SK-N-DZ (cell line): ENCODE measurements at places on chromosomes 1 and 21.

DNA sequence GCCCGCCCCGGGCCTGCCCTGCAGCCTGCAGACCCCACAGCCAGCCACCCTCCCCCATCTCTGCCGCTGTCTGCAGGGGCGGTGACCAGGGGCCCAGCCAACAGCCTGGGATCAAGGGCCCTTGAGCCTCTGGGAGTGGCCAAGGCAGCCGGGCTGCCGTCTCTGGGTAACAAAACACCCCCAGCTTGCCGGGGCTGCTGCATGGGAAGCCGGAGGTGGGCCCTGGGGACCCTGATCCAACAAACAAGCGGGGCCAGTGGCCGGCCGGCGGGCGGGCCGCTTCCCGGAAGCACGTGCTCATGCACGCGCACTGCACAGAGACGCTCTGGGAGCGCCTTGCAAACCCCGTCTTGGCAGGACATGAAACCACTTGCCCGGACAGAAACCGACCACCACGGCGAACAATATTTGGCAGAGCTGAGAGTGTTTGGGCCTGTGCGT, 13.2 kb downstream of the MEGF6 start:
- peak; percentile 10 for DNase-seq

GRCh38 chr1:112666946-112667345, 7.5 kb upstream of the MOV10 start:
- DNase-seq, result no peak

DNA sequence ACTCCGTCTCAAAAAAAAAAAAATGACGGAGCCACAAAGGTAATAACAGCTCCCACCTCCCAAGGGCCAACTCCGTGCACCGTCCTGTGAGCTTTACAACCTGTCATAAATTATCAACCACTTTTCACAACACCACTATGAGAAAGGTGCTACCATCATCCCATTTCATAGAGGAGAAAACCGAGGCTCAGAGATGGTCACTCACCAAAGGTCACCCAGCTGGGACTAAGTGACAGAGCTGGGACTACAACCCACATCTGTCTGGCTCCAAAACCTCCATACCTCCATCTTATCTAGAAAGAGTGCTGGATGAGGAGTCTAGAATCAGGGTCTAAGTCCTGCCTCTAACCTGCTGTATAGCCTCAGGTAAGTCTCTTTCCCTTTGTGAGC, 43.6 kb upstream of the ECE1 start:
- no peak for DNase-seq

GRCh38 chr21:35737899-35738346, 322.4 kb downstream of the SETD4 start:
- DNase-seq, result no peak
